ENCODE measurements at places on chromosomes 7 and 10.

- no peak for DNase-seq
Observed at GRCh38 chr10:12322583-12323131, 26.7 kb upstream of the CAMK1D start.

DNA sequence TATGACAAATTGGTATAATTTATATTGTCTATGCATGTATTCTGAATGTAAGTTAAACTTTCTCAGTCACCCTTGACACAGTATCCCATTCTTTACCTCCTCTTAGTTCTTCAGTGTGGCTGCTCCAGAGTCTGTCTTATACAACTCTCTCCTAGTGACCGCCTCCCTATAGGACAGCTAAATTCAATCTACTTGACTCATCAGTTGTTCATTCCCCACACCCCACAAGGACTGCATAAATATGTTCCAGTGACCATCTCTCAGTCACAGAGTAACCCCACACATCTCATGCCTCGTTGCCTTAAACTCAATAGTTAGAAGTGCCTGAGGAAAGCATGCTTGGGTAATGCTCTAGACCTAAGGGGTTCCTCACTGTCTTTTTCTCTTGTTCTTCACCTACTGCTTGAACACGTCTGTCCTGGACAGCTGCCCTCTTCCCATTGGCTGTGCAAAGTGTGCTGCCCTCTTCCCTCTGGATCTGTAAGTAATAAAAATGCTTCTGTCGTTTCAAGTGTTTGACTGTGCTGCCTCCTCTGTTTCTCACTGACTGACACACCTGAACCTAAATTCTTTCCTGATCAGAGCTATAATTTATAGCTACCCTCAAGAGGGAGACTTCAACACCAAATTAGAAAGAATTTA is 494.6 kb upstream of the GRM3 start:
- no peak for DNase-seq

DNA sequence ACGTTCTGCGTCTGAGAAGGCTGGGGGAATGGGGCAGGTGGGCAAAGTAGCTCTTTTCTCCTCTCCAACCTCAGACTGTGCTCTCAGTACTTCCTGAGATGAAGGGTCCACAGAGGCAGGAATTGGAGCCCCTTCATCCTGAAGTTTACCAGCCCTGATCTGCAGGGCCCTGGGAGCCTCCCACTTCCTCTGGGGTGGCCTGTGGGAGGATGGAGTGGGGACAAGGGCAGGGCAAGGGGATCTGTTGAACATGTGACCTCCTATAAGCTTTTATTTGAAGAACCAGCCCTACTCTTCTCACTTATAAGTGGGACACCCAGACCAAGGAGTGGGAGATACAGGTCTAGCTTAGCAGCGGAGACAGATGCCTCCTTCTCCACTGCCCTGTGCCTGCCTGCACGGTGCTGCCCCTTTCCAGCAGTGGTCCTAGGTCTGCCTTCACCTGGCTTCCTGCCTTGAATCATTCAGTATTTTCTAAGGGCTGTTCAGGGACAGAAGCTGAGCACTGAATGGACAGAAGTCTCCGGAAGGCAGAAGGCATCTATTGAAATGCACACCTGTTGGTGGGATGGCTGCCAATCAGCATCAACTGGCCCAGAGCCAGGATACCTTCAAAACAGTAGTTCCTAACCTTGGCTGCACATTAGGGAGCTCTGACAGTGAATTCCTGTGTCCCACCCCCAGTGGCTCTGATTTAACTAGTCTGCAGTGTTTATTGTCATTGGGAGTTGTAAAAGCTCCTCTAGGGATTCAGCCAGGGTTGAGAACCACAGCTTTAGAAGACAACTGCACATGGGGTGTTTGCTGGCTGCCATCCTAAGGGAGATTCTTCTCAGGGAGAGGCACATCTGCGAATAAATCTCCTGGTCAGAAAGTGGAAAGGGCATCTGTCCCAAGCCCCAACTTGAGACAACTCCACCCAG is 2.7 kb upstream of the ARHGAP22 start:
- no peak for DNase-seq

DNA sequence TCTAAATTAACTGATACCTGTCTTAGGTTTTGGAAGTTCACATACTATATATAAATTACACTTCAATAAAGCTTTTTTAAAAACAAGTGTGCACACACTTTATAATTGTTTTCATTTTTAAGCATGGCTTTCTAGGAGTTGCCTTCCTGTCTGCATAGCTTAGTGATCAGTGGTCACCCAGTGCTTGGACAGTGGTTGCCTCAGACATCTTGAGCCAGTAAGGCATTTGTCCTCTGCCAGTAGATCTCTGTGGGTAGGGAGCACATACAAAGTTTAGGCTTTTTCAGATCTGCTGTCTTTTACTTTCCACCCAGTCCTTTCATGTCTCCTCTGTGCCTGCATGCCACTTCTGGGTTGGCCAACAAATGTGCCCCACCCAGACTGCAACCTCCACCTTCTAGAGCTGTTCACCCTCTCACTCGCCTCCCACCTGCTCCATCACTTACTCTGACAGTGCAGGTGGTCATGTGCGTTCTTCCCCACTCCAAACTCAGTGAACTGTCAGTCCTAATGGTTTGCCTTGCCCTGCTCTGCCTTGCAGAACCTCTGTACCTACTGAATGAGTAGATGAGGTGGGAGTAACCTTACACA is 31.7 kb downstream of the TPST1 start:
- DNase-seq: no peak

- no peak for DNase-seq
Observed at GRCh38 chr7:69683002-69683401, 84.7 kb downstream of the AUTS2 start.

DNA sequence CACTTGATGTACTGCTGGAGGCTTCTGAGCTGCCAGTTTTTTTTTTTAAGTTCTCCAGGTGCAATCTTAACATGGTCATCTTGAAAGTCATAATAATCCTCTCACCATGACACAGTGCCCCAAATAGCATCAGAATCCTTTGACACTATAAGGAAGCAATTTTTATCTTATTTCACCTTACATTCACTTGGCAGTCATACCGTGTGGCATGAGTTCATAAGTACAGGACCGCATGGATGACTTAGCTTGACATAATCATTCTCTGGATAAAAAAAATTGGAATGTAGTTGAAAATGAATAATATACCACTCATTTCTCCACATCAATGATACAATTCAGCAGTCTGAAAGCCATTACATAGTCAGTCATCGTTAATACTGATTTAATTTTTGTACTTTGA is 25.6 kb upstream of the TMEM196 start:
- no peak for DNase-seq

GRCh38 chr10:60652628-60653027 is 125.7 kb upstream of the CDK1 start:
- no peak for DNase-seq

- DNase-seq: no peak
Observed at GRCh38 chr7:5514440-5515035, 90.9 kb upstream of the TNRC18 start.

GRCh38 chr7:12623885-12624498 is 53.5 kb downstream of the SCIN start:
- DNase-seq: no peak

GRCh38 chr7:34096198-34096651 is 190.9 kb downstream of the BMPER start:
- DNase-seq: no peak

Data from stimulated activated CD4-positive, alpha-beta T cell treated with anti-CD3 and anti-CD28 coated beads, Interleukin-2, amount 100 ng/mL, for 48 hours (primary cell).